CD4-positive, alpha-beta T cell treated with Interferon gamma for 1 hour (primary cell): ENCODE measurements at places on chromosomes 2 and 18.

DNA sequence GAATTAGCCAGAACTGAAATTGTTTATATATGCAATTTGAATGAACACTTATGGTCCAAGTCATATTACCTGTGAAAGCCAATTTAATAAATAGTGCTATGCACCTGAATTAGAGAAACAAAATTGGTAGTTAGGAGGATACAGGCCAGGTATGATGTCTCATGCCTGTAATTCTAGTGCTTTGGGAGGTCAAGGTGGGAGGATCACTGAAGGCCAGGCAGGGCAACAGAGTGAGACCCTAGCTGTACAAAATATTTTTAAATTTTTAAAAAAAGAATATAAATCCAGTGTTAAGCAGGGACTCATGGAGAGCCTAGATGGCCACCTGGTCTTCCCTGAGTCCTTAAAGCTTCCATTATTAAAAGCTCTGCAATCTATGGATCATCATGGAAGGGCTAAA is 7.3 kb upstream of the PSTPIP2 start:
- DNase-seq: no peak

- DNase-seq: no peak
These were observed 12.7 kb downstream of the ABCB11 start for GRCh38 chr2:169018390-169018789.

DNA sequence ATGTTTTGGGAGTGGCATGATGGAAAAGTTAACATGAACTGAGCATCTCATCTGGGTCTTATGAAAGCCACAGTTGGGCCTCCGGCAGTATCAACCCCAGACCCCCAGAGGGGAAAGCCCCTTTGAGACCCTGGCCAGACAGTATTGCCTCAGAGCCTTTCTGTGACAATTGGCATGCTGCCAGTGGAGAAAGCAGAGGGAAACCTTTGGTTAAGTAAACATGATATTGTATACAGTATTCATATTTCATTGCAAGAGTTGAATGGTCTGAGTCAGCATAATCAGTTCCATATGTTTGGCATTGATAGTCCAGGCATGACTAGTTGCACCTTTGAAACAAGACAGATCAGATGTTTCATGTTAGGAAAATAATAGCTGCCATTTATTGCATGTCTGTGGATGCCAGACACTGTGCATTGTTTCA is 20.0 kb downstream of the MERTK start:
- DNase-seq: no peak

DNA sequence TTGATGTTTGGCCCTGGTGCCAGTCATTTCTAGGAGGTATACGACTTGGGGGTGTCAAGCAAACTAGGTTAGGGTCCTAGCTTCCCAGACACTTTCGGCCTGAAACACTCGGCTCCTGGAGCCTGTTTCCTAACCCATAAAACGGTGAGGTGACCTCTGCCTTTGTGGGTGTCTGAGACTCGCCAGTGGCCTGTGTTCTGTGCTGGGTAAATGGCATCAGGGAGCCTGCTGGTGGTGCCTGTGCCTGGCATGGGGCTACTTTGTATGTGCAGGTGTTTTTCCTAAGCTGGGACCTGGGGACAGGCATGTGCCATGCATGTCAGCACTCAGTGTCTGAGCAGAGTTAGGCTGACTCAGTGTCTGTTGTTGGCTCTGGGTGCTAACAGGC is 139.2 kb downstream of the GLI2 start:
- DNase-seq: no peak

GRCh38 chr2:101355401-101356054 is 31.8 kb downstream of the CREG2 start:
- DNase-seq: no peak

DNA sequence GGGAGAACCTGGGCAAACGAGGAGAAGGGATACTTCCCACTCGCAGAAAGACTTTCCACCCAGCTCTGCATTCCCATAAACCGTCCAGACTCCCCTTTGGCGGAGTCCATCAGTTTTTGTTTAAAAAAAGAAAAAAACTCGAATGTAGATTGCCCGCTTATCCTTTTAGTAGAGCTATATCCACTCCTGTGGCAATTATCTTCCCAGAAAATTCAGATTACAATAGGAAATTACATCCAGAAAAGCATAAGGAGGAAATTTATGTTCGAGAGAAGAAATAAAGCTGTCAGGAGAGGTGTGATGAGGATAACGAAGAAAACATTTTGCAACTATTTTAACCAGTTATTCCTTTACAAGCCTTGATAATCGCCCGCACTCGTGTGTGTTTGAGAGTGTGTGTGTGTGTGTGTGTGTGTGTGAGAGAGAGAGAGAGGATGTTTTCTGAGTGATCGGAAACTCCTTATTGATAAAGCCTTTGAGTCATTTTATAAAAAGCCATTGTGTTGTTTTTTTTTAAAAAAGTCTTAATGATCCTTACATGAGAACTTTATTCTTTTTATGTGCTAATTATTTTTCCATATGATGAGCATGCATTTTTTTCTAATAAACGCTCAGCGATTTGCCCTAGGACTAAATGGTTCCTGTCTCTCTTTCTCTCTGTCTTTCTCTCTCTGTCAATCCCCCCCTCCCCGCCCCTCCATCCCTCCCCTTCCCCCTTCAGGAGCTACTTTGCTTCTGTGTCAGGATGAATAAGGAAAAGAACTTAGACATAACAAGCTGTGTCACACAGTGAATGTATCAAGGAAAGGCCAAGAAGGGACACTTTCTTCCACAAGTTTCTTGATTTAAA is 1.1 kb upstream of the PPP3R1 start:
- peak; percentile 6 for DNase-seq

- no peak for DNase-seq
These were observed 1569.5 kb upstream of the NXPH2 start for GRCh38 chr2:140349695-140350094.
